ENCODE measurements at places on chromosomes 3 and 15.

DNA sequence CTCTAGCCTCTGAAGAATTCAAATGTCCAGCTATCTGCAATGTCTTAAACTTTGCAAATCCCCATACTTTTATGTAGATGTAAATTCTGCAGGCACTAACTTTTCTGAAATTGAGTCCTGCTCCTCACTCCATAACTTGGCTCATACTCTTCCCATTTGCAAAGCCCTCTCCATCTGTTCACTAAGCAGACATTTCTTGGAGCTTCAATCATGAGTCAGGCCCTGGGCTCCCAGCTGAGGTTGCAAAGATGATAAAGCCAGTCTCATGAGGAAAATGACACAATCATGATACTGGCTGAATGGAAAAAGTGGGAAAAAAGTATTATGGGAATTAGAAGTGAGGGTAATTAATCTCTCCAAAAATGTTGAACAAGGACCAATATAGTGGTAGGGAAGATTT, 507.6 kb downstream of the NR2F2 start:
- DNase-seq = no peak

- no peak for DNase-seq
Observed at GRCh38 chr3:112687211-112687610, 46.3 kb upstream of the CCDC80 start.

DNA sequence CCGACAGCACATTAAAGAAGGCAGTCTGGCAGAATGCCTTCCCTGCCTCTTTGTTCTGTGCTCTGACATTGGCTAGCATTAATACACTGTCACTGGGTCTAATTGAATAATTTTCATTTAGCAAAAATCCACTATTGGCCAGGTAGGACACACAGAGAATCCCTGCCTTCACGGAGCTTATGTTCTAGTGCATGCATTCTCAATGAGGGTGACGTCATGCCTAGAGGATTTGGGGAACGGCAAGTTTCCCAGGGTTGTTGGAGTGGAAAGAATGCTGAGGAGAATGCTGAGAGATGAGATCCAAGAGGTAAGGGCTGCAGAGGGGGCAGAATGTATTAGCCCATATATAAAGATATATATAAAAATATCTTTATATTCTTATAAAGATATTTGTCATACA, 284.7 kb downstream of the ERC2 start:
- DNase-seq = no peak

GRCh38 chr15:25175033-25175788, 220.4 kb downstream of the SNRPN start:
- no peak for DNase-seq

DNA sequence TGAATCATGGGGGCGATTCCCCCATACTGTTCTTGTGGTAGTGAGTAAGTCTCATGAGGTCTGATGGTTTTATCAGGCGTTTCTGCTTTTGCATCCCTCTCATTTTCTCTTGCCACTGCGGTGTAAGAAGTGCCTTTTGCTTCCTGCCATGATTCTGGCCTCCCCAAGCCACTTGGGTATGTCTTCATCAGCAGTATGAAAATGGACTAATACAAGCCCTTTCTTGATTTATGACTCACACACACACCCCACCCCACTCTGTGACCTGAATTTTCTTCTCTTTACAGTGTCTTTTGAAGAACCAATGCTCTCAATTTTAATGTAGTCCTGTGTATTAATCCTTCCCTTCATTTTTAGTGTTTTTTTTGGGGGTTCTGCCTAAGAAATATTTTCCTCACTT, 244.8 kb downstream of the PLCL2 start:
- no peak for DNase-seq

DNA sequence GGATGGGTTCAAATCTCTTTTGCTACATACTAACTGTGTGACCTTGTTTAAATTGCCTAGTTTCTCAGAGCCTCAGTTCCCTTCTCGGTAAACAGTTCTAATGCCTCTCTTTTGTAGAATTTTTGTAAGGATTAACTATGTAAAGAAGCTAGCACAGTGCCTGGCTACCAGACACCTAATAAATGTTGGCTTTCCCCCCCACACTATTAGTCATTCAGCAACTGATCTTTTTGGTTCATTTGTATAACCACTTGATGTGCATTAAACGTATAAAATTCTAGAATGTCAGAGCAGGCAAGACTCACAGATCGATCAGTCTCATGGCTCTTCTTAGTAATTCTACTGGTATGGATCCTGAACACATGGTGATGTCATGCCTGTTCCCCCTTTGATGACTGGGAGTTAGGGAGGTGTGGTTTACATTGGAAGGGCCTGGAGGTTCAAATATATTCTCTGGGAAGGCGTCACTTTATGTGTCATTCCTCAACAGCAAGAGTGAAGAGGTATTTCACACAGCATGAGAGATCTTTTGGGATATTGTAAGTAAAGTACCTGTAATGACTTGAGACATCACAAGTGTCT, 6.5 kb downstream of the TAGLN3 start:
- DNase-seq = no peak

Measured in activated CD4-positive, alpha-beta T cell treated with anti-CD3 and anti-CD28 coated beads, Interleukin-2, Interleukin-6, amounts not matched to agents 100 ng/mL and 50 ng/mL, durations not matched to agents 16 hours and 8 hours (primary cell).